ENCODE measurements at places on chromosomes 1 and 21.
A peak's percentile ranks its signal among the peaks of the same experiment; 100 is the strongest.

GRCh38 chr1:167714098-167714438 lies 7.7 kb upstream of the MPZL1 start:
- peak; percentile 64 for DNase-seq

DNA sequence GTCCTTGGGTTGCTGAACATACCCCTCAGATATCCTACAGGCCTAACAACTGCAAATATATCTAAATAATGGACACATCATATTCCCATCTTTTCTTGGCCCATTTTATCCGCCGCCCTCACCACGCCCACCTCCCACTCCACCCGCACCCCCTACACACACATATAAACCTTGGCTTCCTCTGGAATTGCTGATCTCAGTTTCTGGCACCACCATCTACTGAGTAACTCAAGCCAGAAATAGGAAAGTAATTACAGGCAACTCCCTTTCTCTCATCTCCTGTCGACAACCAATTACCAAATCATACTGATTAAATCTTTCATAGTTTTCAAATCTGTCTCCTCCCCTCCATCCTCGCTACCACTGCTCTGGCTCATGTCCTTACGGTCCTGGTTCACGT lies 4.7 kb downstream of the RGS8 start:
- no peak for DNase-seq

- DNase-seq = no peak
Measured at GRCh38 chr1:168504064-168504837, 39.5 kb downstream of the XCL2 start.

DNA sequence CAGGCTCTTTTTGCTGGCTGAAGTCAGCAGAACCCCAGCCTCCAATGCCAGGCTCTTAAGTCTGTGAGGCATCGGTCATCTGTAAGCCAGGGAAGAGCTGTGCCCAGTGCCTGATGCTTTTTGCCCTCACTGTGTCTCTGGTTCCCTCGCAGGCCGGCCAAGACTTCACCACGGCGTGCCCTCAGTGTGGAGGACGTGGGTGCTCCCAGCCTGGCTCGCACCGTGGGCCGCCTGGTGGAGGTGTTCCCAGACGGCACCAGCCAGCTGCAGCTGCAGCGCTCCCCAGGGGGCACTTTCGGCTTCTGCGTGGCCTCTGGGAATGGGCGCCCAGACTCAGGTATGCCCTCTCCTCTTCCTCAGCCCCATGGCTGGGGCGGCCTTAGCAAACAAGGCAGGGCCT lies 32.5 kb downstream of the KIAA1614 start:
- no peak for DNase-seq

- DNase-seq = no peak
Measured at GRCh38 chr21:22758478-22758877, 1760.3 kb downstream of the NCAM2 start.

DNA sequence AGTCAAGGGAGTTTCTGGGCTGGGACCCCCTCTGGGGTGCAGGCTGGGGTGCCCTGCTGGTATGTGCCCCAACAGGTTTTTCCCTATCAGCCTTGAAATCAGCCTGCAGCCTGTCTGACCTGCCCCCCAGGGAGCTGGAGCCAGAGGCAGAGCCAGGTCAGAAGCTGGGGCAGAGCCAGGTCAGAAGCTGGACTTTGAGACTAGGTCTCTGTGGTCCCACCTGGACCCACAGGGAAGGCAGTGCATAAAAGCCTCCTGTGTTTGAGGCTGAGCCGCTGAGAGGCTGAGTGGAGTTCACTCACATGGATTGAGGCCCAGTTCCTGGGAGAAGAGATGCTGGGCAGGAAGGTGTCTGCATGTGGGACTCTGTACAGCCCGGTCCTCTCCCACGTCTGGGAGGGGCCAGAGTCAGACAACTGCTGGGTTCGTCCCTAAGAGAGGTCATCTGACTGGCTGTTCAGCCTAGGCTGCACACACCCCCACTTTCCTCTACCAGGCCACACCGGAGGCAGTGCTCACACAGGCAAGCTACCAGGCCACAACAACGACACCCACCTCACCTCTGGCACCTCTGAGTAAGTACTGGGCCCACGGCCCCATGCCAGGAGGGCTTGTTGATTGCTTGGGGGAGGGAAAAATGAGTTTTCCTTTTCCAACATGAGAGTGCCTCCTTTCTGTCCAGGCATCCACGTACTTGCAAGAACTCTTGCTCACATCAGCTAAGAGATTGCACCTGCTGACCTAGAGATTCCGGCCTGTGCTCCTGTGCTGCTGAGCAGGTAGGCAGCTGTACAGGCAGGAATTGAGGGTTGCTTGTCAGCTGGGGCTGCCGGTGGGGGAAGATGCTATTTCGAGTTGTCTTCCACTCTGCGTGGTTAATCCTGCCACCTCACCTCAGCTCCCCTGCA lies at the start of gene ANXA9:
ANXA9 (plus strand) TSS at position 488 of the 908 bp plus-strand sequence. CDS start 814 bp downstream, outside the sequence.
- no peak for DNase-seq

DNA sequence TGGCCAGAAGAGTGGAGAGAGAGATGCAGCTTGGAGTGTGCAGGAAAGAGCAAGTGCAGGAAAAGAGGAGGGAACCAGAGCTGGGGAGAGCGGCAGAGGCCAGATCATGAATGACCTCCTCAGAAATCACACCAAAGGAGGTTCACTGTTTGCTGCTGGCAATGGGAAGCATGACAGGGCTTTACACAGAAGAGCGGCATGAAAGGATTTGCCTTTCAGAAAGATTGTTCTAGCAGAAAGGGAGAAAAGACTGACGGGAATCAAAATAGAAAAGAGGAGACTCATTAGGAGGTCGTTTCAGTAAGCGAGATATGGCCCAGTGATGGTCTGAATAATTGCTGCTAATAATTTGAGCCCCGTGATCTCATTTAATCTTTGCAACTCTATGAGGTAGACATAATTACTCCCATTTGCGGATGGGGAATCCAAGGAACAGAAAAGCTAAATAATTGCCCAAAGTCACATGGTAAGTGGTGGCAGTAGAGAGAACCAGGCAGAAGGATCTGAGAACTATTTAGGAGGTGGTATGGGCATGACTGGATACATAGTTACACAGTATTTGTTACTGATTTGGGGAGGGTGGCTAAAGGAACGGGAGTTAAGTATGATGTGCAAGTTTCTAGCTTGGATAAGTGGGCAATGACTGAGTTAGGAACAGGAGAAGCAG lies 12.5 kb upstream of the HNRNPR start:
- no peak for DNase-seq

GRCh38 chr1:17732475-17732874 lies 22.7 kb upstream of the ACTL8 start:
- DNase-seq = no peak

DNA sequence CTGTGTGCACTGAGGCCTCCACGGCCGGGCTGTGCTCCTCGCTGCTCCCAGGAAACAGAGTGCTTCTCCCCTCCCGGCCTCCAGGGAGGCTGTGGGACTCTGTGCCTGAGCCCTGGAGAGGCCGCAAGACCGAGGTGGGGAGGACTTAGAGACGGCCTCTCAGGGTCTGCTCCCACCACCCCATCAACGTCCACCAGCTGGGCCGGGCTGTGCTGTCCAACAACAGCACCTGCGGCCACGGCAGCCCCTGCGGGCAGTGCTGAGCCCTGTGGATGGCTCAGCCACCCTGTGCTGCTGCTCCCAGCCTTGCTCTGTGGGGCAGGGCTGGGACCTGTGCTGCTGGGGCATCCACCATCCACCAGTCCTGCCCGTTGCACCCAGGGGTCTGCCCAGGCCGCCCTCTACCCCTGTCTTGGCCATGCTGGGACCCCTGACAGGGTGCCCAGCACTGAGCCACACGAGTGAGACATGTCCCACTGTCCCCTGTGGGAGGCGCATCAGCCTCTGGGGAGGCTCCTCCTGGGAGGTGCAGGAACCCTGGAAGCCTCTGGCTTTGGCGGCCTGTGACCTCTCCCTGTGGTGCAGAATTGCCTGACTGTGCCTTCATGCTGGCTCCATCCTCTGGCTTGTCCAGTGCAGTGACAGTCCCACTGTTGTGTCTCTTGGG lies 31.2 kb upstream of the LRRC3 start:
- no peak for DNase-seq

GRCh38 chr21:39381009-39381408 lies 32.1 kb upstream of the HMGN1 start:
- DNase-seq = no peak

GRCh38 chr21:33650929-33651509 lies 8.7 kb downstream of the ITSN1 start:
- DNase-seq = no peak

DNA sequence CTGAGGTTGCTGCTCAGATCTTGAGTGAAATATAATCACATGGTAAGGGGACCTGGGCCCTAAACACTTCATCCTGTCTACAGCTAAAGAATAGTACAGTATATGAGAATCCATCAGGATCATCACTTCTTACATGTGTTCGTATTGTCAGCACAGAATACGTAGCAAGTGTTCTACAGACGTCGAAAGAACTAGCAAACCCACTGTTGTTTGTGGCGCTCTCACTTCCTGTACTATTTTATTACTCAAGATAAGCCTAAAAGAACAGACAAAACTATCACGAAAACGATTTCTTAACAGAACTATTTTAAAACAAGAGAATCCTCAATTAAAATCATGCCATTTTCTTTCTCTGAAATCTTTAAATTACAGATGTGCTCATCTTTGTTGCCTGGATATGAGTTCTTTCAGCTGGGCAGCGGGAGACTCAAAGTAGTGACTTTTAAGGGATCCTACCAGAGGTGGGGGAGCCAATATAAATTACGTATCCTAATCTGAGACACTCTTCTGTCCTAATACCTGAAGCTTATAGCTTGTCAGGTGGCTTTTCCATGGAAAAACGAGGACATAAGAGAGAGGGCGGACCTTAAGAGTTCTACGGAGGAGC lies 724 bp downstream of the ST7L start:
- DNase-seq = no peak

GRCh38 chr1:108557296-108557695 lies 2.6 kb upstream of the EEIG2 start:
- DNase-seq = no peak

- DNase-seq = no peak
Measured at GRCh38 chr1:89143484-89143883, 17.6 kb upstream of the GBP2 start.

GRCh38 chr1:75764057-75764655 lies 21.9 kb upstream of the RABGGTB start:
- DNase-seq = no peak

GRCh38 chr1:157277913-157278312 lies 139.7 kb upstream of the ETV3 start:
- no peak for DNase-seq

DNA sequence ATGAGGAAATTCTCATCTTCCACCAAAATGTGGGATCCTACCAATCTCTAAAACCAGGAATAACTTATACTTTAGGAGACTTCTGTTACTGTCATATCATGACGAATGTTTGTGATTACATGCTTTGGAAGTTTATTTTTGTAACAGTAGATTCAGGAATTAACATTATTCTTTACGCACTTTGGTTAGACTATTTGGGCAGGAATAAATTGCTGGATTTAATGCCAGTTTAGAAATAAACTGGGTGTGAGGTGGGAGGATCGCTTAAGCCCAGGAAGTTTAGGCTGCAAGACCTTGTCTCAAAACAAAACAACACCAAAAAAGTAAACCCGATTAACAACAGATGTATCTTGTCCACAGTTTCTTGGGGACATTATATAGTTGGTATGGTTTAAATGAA lies 52.1 kb downstream of the MIGA1 start:
- DNase-seq = no peak

- DNase-seq = peak; percentile 76
Measured at GRCh38 chr1:99766378-99766800, at the start of gene FRRS1. Gene FRRS1 (minus strand): TSS chr1:99766635. CDS start chr1:99748768, 17,867 bp downstream.

DNA sequence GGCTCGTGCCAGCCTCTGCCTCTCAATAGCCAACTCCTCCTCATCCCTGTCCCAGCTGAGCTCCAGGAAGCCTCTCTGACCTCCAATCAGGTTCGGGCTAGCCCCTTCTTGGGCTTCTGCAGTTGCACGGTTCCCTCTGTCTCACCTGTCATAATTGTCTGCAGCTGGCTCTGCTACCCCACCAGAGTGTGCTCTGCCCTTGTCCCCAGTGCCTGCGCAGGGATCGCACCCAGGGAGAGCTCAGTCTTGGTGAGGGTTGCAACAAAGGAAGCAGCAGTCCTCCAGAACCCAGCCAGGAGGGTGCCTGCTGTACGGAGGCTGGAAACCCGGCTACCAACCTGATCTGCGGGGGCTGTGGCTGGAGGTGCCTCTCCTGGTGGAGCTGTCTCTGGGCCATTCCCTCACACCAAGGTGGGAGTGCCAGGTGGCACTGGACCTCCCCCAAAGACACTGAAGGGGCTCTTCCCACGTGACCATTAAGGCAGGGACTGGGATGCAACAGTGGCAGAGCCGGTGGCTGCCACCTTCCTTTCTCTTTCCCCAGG lies 63.5 kb upstream of the DMRTB1 start:
- peak; percentile 42 for DNase-seq

DNA sequence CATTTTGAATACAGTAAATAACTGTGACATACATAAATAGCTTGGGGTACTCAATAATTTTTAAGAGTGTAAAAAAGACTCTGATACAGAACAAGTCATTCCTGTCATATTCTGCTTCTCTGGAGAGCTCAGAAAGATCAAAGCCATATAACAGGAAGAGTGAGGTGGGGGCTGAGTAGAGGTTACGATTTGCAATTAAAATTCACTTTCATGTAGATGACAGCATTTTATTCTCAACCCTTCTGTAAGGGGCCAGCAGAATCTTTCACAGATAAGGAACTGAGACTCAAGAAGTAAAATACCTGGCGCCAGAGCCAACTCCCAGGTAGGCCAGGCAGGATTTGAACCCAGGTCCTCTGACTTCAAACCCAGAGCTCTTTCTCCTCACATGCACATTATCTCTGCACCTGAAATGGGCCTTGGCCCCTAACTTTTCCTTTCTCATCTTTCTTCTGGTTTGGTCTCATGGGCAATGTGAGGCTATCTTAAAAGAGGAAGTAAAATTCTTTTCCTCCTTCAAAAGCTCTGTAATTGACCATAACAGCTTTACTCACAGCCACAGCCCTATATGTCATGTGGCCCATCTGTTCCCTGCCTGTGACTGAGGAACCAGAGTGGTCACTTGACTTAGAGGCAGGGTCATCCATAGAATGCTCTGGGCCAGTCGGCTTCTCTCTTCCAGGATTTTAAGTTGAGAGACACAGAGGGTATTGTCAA lies 80.9 kb upstream of the SYT6 start:
- DNase-seq = no peak

DNA sequence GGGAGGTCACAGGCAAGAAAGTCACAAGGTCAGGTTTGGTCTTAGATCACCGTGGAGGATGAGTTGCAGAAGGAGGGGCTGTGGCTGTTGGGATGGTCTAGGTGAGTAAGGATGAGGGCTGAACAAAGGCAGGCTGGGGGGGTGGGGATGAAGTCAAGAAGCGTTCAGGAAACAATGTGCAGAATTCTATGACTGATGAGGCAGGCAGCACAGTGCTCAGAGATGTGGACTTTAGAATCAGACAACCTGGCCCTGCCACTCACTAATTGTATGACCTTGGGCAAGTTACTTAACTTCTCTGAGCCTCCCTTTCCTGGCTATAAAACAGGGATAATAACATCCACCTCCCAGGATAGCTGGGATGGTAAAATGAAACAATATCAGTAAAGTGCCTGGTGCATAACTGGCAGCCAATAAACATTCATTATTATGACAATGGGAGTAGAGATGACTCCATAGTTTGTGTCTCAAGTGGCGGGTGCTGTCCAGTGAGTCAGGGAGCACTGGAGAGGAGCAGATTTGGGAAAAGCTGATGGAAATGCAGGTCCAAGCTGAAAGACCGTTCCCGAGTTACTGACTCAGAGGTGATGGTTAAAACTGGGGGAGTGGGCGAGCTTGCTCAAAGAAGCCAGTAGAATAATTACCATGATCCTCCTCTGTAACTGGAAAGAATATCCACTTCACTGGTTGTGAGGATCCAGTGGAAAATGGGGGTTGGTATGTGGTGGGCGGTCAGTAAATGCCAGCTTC lies 2.1 kb downstream of the TIE1 start:
- no peak for DNase-seq

Data from NCI-H524 (cell line).